HL-60 (cell line): ENCODE measurements at places on chromosomes 11 and 22.

GRCh38 chr11:119863851-119864601 lies 135.0 kb upstream of the NECTIN1 start:
- DNase-seq, result no peak

DNA sequence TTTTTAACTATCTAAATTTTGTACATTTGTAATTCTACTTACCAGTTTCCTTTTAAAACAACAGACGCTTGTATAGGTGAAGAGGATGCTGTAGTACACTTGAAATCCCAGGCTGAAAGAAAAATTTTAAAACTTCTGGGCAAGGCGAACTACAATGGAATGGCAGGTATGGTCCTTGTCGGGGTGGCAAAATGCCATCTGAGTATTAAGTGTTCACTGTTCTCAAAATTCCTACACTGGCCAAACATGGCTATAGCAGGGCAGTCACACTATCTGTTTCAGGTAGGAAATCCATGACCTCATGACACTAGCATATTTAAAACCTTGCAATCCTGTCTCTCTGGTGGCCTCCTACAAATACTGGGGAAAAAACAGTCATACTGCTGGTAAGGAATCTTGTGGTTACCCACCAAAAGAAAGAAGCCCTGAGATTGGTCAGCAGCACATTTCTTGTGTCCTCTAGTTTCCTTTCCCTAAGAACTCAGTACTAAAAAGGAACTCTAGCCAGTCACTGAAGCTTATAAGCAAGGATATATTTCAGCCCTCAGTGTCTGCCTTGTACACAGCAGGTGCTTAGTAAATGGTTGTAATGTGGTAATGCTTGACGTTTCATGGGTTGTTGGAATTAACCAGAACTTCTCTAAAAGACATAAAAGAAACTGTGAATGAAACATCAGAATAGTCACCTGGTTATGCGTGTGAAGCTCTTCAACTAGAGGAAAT lies 5.2 kb upstream of the ZC3H12C start:
- no peak for DNase-seq

DNA sequence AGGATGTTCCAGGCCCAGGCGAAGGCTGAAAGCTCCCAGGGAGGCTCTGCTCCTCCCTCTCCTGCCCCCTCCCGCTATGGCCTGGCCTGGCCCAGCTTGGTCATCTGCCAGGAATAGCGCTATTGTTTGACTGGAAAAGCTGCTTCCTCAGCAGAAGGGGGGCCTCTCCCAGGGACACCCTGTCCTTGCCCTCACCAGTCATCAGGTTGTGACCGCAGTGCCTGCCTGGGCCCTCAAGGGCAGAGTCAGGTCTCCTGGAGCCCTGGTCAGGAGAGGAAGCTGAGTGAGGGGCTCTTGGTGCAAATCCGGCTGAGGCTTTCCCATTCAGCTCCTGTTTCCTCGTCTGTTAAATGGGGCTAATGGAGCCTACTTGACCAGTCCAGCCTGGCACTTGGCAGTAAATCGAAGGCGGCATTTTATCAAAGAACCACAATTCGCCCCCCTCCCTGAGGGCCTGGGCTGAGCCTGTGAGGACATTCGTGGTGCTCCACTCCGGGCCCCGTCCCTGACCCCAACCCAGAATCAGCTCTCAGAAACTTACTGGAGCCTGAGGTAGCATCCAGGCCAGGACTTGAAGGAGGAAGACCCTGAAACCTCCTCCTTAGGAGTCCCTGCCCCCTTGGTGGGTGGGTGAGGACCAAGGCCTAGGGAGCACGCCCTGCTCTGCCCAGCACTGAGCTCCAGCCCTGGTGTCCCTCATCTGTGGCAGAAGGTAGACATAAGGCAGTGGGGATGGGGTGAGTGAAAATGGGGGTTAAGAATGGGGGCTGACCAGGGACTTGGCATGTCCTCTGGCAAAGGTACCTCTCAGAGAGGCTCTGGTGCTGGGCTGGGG lies 2.0 kb upstream of the CASTOR1 start:
- DNase-seq, result no peak

- DNase-seq, result peak; percentile 41
Observed at GRCh38 chr11:65780770-65781151, at the start of gene AP5B1. TSS of gene AP5B1 (minus strand) at chr11:65780976. CDS start at chr11:65780591, 385 bp downstream.

- no peak for DNase-seq
Observed at GRCh38 chr22:24128021-24128420, 53.3 kb upstream of the SUSD2 start.

- no peak for DNase-seq
Observed at GRCh38 chr11:106400949-106401570, 323.6 kb downstream of the AASDHPPT start.

- DNase-seq, result no peak
Observed at GRCh38 chr11:57049749-57050148, 61.0 kb downstream of the OR5AK2 start.

DNA sequence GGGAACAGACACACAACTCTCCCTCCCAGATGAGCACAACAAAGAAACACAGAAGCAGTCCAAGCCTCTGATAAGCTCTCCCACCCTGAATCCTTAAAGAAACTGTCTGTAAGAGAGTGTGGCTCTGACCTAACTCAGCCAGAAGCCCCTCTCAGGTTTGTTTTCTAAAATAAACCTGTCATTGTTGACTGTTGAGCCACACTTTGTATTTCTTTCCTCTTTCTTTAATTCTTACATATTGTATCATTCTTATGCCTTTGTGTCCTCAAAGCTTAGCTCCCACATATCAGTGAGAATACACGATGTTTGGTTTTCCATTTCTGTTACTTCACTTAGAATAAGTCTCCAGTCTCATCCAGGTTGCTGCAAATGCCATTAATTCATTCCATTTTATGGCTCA lies 7.8 kb upstream of the OR8D2 start:
- no peak for DNase-seq

DNA sequence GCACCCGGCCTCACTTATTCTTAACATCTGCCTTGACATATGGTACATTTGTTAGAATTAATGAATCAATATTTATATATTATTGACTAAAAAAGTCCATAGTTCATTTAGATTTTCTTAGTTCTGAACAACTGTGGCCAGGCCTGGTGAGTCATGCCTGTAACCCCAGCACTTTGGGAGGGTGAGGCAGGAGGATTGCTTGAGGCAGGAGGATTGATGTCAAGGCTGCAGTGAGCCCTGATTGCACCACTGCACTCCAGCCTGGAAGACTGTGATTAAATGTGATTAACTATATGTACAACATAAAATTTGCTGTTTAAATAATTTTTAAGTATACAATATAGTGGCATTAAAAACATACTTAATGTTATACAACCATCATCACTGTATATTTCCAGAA lies 5.6 kb downstream of the UVRAG start:
- no peak for DNase-seq

DNA sequence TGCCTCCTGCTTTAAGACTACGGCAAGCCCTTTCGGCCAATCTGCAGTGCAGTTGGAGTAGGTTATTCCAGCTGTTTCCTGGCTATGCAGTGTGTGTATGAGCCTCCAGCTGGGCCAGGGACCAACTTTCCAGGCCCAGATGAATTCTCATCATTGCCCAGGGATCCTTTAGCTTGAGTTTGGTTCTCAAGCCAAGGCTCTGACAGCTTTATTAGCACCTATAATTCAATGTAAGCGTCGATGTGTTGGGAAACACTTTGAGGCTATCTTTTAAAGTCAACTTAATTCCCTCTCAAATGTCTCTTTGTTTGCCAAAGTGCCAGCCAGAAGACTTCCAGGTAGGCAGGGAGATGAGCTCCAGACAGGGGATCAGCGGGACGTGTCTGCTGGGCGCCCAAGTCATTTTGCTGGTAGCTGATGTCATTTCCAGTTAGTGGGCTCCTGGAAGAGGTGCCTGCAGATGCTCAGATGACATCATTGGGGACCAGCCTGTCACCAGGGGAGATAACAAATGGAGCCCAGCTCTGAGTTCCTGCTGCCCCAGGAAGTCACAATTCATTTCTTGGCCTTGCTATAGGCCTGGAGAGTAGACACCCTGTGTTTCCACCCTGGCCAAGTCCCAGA lies 520.4 kb downstream of the SOX6 start:
- DNase-seq, result no peak

DNA sequence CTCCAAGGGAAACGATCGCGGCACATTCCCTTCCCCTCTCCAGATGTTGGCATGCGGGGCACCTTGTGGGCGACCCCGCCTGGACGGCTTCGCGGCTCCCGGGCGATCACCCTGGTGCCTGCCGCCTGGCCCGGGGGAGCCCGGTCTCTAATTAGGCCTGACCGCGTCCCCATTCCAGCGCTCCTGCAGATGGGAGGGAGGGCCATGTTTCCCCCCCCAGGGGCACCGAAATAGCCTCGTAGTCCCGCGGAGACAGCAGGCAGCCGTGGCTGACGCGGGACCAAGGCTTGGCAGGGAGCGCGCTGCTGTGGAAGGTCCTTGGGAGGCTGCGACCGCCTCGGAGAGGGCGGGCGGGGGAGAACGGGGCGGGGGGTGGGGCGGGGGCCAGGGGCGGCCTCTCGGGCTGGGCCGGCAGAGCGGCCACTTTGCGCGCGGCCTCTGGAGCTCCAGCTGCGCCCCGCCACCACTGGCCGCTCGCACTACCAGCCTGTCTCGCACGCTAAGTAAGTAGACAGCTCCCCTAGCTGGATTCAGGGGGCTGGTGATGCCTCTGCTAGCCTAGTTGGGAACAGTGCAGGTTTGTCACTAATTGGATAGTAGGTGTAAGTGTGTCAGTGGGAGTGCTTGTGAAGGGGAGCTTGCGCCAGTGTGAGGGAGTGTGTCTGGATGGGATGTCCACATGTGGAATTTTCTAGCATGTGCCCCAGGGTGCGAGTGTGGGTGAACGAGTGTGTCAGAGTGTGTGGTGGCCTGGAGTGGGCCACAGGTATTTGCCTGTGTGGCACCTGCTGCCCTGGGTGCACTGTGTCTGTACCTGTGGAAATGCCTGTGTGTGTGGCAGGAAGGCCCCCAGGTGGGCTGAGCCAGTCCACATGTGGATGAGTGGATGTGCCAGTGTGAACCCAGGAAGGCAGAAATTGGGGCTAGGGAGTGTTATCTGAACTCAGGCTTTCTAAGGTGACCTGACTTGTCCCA lies at the start of gene INSC:
Gene INSC (plus strand): TSS at position 423 of the 975 bp plus-strand sequence. CDS start 34,252 bp downstream, outside the sequence.
- no peak for DNase-seq

- no peak for DNase-seq
Observed at GRCh38 chr22:48208894-48209293, 1446.4 kb downstream of the TBC1D22A start.

DNA sequence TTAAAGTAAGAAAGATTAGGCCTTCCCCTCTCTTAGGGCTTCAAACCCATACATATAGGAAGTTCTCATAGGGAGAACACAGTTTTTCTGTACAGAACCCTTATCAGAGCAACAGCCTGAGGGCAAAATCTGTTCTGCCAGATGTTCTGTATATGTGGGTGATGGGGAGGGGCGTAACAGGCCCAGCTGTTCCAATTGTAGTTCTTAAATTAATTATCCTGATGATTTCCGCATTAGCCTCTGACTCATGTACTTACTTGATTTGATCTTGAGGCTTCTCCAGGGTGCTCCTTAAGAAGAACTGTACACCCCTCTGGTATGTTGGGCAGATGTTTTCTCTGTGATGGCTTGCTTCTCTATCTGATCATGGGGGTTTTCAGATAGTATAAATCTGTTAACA lies 123.1 kb upstream of the C11orf87 start:
- no peak for DNase-seq

DNA sequence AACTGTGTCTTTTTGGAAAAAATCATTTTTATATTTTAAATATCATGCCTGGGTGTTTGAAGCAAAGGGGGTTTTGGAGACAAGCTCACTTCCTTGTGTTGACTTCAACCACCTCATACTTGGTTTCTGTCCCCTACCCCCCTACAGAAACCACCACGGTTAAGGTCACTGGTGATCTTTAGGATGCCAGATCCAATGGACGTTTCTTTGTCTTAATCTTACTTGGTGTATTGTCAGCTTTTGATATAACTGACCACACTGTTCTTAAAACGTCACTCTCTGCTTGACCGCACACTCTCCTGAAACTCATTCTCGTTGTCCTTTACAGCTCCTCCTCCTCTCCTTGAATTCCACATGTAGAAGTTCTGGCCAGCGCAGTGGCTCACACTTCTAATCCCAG lies 34.8 kb upstream of the SWAP70 start:
- DNase-seq, result no peak

DNA sequence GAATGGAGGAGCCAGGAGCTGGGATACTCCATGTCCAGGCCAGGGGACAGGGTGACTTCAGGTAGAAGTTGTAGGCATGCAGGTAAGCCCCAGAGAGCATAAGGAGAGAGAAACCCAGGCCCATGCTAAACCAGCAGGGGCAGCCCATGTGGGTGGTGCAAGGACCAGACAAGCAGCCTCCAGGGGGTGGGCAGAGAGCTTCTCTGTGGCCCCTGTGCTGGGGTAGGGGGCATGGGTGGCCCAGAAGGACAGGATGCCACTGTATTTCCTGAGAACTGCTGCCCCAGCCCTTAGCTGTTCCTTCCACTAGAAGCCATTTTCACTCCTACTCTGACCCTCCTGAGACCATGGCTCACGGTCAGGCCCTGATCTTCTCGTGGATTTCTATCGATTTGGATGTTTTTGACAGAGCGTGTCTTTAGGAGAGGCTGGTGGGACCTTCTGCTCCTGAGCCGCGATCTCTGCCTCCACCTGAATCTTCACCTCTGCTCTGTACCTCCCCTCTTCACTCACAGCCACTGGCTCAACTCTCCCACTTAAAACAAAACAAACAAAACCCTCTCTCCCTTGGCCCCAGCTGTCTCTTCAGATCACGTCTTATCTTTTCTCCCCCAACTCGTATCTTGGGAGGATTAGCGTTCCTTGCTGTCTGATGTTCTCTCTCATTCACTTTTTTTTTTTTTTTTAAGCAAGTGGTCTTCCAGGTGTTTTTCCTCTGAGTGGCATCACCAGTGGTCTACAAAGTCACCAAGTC lies 112.2 kb downstream of the NECTIN1 start:
- no peak for DNase-seq

- DNase-seq, result peak; percentile 29
Observed at GRCh38 chr11:131668500-131669400, 298.3 kb downstream of the NTM start.

GRCh38 chr11:126834149-126834548 lies 166.4 kb downstream of the KIRREL3 start:
- DNase-seq, result no peak

DNA sequence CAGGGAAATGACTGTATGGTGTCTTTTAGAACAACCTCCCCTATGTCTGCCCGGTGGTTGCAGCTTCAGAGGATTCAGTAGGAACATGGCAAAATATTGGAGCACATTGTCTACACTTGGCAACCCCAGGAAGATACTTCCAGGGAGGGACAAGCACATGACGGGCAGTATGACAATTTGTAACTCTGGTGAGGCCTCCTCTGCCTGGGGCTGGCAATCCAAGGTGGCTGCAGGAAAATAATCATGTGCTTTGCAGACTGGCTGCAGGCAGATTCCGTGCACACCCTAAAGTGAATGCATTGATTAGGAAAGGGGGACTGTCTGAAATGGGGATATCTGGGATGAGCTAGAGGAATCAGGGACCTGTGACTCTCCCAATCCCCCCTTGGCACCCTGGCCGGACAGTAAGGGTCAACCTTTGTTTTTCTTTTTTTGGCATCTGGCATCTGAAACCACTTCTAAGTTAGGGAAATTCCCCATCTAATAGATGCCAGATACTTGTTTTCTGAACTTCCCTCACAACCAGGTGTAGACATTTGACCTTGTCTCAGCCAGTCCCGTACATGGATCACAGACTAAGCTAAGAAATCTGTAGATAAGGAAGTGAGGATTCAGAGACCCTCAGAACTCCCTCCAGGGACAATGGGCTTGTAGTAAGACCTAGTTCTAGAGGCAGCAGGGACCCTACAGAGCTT lies 10.5 kb upstream of the PHOX2A start:
- no peak for DNase-seq
